Activated CD8-positive, alpha-beta memory T cell treated with anti-CD3 and anti-CD28 coated beads, Interleukin-2, amount 10 ng/mL, durations not matched to agents 7 days and 5 days (primary cell): ENCODE measurements at places on chromosomes 13 and 19. TPM values are rescaled to one million over a fixed set of nuclear protein-coding genes. Genes with fewer than 3 reads are reported as not detected.

MAMSTR gene
- 1.0 TPM for total RNA-seq

GRCh38 chr19:18399008-18399407 lies 1.6 kb upstream of the LRRC25 start:
- no peak for DNase-seq

CALR3 gene
- total RNA-seq: not detected

FUZ gene
- 20.1 TPM for total RNA-seq

- no peak for DNase-seq
Measured at GRCh38 chr13:22102271-22102670, 431.4 kb downstream of the FGF9 start.

- no peak for DNase-seq
Measured at GRCh38 chr13:107119989-107120881, 552.3 kb upstream of the ARGLU1 start.

SLC25A41 gene
- total RNA-seq: 0.52 TPM

- no peak for DNase-seq
Measured at GRCh38 chr19:55300886-55301458, 17.2 kb downstream of the BRSK1 start.

MVB12A gene
- total RNA-seq: 40.4 TPM

DNA sequence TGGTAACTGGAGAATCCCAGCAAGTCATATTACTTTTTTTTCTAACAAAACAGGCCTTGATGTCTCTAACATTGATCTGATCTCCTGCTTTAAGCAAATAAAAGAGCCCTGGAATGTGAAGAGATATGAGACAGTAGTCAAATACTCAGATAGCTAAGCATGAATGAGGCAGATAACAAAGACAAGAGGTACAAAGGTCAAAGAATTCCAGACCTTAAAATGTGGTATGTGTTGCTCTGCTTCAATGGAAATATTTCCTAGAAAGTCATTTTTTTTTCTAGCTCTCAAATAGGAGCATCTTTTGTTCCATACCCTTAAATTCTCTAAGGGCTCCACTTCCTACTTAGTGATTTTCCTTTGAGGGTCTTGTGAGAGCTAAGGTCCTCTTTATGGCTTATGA lies 54.6 kb downstream of the ZNF254 start:
- no peak for DNase-seq

GRCh38 chr13:64810750-64811149 lies 2419.4 kb downstream of the PCDH9 start:
- no peak for DNase-seq

BORCS8 gene
- total RNA-seq: 34.8 TPM

ERICH4 gene
- not detected for total RNA-seq

DNA sequence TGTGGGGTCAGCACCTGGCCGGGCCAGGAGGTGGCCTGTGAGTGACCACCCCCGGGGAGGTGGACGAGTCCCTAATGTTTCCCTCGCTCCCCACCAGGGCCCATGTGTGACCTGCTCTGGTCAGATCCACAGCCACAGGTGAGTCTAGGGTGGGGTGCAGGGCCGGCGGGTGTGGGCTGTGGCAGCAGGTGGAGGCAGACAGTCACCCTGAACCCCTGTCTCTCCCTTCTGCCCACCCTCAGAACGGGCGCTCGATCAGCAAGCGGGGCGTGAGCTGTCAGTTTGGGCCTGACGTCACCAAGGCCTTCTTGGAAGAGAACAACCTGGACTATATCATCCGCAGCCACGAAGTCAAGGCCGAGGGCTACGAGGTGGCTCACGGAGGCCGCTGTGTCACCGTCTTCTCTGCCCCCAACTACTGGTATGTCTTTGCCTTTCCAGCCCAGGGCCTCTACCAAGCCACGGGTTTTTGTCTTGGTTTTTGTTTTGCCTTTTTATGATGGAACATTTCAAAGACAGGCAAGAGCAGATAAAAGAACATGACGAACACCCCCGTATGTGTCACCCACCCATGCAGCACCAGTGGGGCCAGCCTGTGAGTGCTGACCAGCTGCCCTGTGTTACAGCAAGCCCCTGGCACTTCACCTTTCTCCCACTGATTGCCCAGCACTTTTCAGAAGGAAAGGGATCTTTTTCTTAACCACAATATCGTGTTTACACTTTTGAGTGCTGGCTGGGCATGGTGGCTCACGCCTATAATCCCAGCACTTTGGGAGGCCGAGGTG lies 24.9 kb downstream of the CCDC8 start:
- DNase-seq: no peak

- no peak for DNase-seq
Measured at GRCh38 chr13:76638181-76638580, 248.0 kb downstream of the KCTD12 start.

GRCh38 chr19:16001481-16002312 lies 52.9 kb downstream of the OR10H4 start:
- DNase-seq: peak; percentile 65

GPR108 gene
- total RNA-seq: 100 TPM

CRX gene
- total RNA-seq: not detected

DNA sequence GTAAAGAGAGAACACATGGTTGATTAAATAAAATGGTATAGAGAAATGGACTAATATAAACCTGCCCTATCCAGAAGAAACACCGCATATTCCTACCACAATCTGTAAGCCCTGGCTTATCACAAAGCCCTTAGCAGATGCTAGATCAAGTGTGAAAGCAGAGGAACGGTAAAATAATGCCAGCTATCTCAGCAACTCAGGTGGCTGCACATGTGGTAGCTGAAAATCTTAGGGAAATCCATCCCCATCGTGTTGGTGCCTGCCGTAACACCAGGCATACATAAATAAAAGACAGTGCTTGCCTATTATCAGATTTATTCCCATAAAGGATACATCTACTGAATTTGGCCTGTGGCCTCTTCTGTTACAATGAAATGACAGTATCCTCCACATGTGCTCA lies 304.1 kb upstream of the MAB21L1 start:
- no peak for DNase-seq

CRB3 gene
- total RNA-seq: 0.45 TPM

DNA sequence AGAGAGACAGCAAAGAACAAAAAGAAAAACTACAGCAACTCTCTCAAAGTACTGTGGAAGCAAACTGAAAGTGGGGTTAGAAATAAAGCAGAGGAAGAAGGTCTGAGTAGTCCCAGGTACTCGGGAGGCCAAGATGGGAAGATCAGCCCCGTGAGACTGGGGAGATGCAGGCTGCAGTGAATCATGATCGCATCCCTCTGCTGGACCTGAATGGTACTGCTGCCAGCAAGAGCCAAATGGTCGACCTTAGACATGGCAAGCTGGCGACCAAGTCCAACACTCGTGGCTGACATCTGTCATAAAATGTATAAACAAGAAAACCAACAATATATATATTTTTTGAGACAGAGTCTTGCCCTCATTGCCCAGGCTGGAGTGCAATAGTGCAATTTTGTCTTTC lies 33.7 kb upstream of the ZNF724 start:
- DNase-seq: peak; percentile 52

DNA sequence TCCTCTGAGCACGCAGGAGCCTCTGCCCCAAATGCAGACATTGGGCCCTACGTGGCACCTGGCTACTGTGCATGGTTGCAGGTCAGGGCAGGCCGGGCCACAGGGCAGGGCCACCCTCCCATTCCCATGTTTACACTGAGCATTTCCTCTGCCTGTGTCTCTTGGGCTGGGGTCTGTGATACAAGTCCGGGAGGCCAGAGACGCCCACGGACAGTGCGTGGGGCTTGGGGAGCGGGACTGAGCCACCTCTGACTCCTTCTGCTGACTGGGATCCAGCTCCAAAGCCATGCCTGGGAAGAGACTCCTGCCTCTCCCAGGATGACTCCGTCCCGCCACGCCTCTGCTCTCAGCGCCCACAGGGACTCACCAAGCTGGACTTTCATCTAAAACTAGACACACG lies 18.8 kb downstream of the GAS6 start:
- DNase-seq: no peak

SIX5 gene
- 1.5 TPM for total RNA-seq

DNA sequence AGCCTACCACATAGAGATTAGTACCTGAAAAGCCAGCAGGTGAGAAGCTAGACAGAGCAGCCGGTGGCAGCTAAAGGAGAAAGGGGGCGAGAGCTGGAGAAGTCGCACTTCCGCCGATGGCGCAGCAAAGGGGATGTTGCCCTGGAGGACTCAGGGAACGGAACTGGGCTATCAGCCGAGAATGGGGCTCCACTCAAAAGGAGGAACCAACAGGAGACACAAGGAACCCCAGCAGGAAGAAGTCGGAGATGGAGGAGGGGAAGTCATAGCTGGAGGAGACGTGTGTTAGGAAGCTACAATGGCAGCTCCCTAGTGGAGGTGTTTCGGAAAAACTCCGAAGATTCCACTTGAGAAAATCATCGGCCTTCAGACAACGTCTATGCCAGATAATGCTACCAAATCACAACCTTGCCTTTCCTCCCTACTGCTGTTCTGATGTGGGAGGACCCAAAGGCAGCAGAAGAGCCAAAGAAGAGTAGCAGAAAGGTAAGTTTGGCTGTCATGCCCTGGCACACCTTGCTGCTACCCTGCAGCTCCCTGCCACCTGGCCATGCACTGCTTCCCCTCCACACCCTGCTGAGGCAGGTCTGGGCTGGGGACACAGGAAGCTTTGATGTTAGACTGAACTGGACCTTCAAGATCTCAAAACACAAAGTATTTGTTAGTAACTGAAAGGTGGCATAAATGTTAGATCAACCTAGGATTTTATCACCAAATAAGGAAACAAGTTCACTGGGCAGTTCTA lies 127.9 kb downstream of the DLEU7 start:
- DNase-seq: no peak

- DNase-seq: no peak
Measured at GRCh38 chr19:46783670-46784069, 4.7 kb downstream of the SLC1A5 start.

DNA sequence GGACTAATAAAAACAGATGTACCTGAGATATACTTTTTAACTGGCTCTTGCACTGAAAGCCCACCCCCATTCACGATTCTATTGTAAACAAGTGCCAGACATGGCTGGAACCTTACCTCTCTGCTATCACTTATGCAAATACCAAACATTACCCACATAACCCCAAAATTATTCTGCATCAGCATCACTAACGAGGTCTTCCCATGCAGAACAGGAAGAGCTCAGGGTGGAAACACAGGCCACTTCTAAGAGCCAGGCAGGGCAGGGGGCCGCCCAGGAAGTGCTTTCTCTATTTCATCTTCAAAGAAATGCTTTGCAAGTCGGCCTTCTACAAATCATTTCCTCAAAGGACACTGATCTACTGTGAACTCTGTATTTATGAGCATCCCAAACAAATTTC lies 7.3 kb downstream of the IRS2 start:
- no peak for DNase-seq

CBLC gene
- not detected for total RNA-seq

- no peak for DNase-seq
Measured at GRCh38 chr13:57604442-57604841, 27.1 kb upstream of the PCDH17 start.

- DNase-seq: no peak
Measured at GRCh38 chr13:51002736-51003135, 93.1 kb downstream of the RNASEH2B start.
